ENCODE measurements at places on chromosomes 7 and 10.

DNA sequence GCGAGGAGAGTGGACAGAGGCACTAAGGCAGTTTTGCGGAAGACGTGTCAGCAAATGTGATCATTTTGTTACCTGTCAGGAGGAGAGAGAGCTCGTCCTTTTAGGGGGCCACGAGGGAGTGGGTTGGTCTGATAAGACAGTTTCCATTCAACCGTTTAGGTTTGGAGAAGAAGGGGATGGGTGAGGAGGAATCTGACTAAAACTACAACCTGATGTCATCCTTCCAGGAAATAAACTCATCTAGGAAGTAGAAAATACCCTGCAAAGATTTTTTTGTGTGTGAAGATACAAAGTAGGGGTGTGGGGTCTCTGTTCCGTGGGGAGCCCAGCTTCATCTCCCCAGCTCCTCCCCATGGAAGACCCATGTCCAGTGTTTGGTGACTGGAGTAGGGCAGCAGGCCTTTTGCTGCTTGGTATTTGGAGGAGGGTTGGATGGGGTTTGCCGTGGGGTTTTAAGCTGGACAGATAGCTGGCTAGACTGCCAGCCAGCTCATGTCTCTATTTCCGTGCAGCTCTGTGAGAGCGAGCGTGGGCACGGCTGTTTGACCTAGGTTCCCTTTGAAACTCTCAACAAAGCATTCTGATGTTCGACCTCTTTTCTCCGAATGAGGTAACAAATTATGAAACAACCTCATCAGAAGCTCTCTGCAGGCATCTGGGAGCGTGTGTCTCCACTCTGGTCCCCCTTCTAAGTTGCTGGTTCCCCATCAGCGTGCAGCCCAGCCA lies 136.0 kb upstream of the TCF7L2 start:
- DNase-seq = no peak

GRCh38 chr10:87878664-87879459 lies 15.4 kb downstream of the PTEN start:
- no peak for DNase-seq

- DNase-seq = no peak
These were observed 2.2 kb downstream of the STRA8 start for GRCh38 chr7:135235841-135236240.

- no peak for DNase-seq
These were observed 110.8 kb downstream of the JAZF1 start for GRCh38 chr7:28069807-28070206.

DNA sequence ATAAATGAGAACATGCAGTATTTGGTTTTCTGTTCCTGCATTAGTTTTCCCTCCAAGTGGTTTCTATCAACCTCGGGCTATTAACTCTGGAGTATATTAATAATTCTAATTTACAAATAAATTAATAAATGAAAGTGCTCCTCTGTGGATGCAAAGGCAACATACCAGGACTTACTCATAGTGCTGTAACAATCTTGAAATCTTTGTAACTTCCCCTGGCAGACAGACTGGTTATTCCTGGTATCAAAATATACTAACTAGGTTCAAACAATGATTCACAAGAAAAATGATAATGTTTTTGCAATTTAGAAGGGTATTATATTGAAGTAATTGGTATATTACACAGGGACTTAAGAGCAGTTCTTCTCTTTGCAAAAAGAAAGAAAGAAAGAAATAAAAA lies 177.2 kb downstream of the FANK1 start:
- DNase-seq = no peak

- DNase-seq = no peak
These were observed 157.8 kb downstream of the ANLN start for GRCh38 chr7:36547416-36547815.

GRCh38 chr10:86176850-86177536 lies 189.6 kb downstream of the GRID1 start:
- DNase-seq = no peak

GRCh38 chr10:6928586-6928985 lies 348.5 kb upstream of the PRKCQ start:
- DNase-seq = no peak

GRCh38 chr10:114208351-114208750 lies 29.2 kb downstream of the TDRD1 start:
- no peak for DNase-seq

DNA sequence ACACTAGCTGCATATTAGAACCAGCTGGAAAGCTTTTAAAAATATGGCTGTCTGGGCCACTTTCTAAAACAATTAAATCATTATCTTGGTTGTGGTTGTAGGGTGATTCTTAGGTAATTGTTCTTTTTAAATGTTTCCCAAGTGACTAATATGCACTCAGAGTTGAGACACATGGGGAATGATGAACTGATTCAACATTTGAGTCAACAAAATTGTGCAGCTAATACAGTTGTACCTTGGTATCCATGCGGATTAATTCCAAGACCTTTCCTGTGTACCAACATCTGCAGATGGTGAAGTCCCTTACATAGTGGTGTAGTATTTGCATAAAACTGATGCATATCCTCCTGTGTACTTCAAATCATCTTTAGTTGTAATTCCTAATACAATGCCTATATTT lies 242.2 kb downstream of the ATRNL1 start:
- no peak for DNase-seq

- no peak for DNase-seq
These were observed 68.5 kb downstream of the CXCL12 start for GRCh38 chr10:44316187-44316921.

GRCh38 chr7:149060156-149060555 lies 30.4 kb downstream of the ZNF786 start:
- DNase-seq = no peak

GRCh38 chr7:1160670-1161021 lies 650 bp upstream of the ZFAND2A start:
- DNase-seq = no peak
